ENCODE measurements at places on chromosomes 12 and 14.

DNA sequence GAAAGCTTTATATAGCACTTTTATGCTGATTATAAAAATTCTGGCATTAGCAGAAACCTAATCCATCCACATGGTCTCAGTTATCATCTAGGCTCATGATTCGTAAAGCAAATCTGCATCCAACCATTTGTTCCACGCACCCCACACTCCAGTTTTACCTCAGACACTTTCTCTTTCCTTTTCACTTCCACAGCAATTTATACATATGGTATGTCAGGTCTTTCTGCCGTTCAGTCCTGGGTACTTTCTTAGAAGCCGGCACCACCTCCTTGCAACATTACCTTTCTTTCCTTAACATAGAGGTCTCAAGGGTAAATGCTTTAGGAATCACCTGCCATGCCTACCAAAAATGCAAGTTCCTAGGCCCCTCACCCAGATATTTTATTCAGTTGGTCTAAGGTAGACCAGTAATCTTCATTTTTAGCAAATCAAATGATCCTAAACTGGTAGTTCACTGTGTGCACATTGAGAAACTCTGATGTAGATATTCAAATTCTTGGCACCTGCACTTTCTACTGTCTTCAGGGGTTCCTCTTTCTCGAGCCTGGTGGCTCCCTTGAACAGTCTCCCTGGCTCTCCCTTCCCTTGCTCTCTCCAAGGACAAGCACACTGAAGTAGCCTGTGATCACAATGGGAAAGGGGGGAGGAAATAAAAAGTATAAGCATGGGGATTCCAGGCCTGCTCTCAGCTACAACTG lies 2.8 kb upstream of the KRAS start:
- DNase-seq, result no peak

DNA sequence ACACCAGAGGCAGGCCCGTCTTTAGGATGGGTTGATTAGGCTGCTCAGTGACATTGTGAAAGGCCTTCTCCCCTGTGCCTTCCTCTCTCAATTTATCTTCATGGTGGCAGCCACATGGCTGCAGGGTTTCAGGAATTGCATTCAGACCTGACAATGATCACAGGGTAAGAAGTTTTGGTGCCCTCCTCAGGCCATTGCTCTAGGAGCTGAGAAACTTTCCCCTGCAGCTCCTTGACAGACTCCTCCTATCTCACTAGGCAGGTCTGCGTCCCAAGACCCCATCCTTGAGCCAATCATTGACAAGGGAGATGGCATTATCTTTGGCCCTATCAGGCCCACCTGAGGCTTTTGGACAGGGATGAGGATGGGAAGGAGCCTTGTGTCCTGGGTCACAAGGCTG lies 57.4 kb upstream of the ANO4 start:
- no peak for DNase-seq

DNA sequence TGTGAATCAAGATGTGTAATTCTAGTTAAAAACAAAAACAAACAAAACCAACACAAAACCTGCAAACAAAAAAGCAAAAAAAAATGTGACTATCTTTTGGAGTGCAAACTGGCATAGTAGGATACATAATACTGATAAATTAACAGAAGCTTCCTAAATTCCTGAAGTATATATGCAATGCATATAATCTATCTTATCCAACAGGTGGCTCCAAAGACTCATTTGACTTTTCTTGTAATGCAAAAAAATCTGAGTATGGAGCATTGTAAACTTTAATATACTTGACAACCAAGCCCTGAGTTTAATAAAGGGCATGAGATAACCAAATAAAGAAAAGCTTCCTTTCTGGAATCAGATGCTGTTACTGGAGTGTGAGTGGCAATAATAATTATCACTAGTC lies 1003.6 kb downstream of the FSCB start:
- DNase-seq, result peak; percentile 28

- DNase-seq, result no peak
Measured at GRCh38 chr12:116898669-116899068, 12.1 kb upstream of the FBXW8 start.

- peak; percentile 44 for DNase-seq
Measured at GRCh38 chr12:81644503-81644902, 114.6 kb downstream of the PPFIA2 start.

- no peak for DNase-seq
Measured at GRCh38 chr12:92324849-92325500, 179.3 kb upstream of the BTG1 start.

DNA sequence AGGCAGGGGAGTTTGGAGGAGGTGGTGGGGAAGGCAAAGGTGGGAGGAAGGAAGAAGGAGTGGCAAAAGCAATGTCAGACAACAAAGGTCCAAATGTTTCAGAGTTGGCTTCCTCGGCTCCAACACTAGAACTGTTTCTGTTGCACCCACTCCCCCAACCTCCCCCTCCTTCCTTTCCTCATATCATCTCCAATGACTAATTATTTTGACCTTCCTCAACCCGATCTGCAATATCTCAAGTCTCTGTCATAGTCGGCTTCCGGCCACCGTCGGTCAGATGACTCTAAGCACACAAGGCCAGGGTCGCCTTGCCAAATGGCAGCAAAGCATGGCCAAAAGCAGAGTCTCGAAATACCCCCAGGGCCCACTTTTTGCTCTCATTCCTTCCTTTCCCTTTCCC lies 637.0 kb upstream of the TBX3 start:
- DNase-seq, result no peak

GRCh38 chr12:97713270-97713669 lies 250.7 kb downstream of the RMST start:
- DNase-seq, result no peak

- DNase-seq, result no peak
Measured at GRCh38 chr12:111427417-111428074, 21.8 kb downstream of the SH2B3 start.

DNA sequence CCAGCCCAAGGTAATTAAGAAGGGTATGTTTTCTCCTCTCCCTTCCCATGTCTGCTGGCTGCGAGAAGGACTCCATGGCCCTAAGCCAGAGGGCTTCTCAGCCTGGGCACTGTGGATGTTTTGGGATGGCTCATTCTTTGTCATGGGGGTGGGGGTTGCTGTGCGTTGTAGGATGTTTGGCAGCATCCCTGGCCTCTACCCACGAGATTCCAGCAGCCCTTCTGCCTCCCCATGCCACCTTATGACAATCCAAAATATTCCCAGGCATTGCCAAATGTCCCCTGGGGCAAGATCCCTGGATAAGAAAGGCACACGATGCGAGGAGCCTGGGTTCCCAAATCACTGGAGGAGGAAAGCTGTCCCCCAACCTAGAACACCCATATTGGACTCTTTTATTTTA lies 36.4 kb downstream of the DAO start:
- DNase-seq, result no peak

- peak; percentile 22 for DNase-seq
Measured at GRCh38 chr12:43676183-43676813, 82.3 kb downstream of the PUS7L start.
